Fibroblast of villous mesenchyme (primary cell): ENCODE measurements at places on chromosomes 7 and 10.
A peak's percentile ranks its signal among the peaks of the same experiment; 100 is the strongest.

DNA sequence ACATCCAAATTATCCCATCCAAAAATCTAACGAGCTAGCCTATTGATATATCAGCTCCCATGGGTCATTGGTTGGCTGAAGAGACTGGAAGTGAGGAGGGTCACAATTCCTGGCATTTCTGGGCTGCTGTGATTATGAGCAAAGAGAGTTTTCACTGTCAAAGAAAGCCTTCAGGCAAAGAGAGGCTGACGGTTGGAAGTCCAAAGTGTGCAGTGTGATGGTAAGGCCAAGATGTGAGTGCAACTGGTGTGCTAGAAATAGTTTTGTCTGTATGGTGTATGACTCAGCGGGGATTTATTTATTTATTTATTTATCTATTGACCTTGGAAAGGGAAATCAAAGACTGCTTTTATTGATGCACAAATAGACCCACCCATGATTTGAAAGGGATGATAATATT is 75.0 kb downstream of the AASS start:
- DNase-seq, result no peak

GRCh38 chr7:209906-210305 is 17.5 kb downstream of the FAM20C start:
- peak; percentile 30 for DNase-seq

DNA sequence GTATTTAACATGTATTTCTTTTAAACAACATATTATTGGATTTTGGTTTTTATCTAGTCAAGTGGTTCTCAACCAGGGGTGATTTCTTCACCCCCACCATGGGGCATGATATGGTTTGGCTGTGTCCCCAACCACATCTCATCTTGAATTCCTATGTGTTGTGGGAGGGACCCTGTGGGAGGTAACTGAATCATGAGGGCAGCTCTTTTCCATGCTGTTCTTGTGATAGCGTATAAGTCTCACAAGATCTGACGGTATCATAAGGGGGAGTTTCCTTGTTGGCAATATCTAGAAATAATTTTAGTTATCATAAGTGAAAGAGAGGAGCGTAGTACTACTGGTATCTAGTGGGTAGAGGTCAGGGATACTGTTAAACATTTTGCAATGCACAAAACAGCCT is 37.6 kb downstream of the TMEM168 start:
- DNase-seq, result no peak

GRCh38 chr7:71706597-71706975 is 574.6 kb downstream of the GALNT17 start:
- DNase-seq, result no peak

- DNase-seq, result no peak
These were observed 42.0 kb upstream of the JAZF1 start for GRCh38 chr7:28222636-28223035.

GRCh38 chr7:33070277-33070676 is 7.7 kb upstream of the NT5C3A start:
- DNase-seq, result no peak

GRCh38 chr7:130275826-130276297 is 9.2 kb downstream of the CPA2 start:
- DNase-seq, result peak; percentile 95

- peak; percentile 95 for DNase-seq
These were observed 306.2 kb downstream of the BICC1 start for GRCh38 chr10:58818900-58819299.

DNA sequence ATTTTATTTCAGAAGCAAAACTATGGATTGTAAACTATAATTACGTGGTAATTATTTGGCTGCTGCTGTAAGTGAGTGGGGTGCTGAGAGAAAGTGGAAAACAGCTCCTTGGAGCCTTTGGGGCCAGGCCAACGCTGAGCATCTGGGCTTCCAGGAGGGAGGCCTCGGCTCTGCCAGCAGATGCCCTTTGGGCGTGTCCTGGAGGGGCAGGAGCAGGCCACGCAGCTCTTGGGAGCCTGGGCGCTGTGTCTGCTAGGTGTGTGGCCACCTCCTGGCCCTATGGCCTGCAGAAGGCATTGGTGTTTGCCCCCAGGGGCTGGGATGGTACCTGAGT is 423.3 kb downstream of the GLRX3 start:
- DNase-seq, result no peak

GRCh38 chr7:36748017-36748487 is 23.8 kb upstream of the AOAH start:
- no peak for DNase-seq

DNA sequence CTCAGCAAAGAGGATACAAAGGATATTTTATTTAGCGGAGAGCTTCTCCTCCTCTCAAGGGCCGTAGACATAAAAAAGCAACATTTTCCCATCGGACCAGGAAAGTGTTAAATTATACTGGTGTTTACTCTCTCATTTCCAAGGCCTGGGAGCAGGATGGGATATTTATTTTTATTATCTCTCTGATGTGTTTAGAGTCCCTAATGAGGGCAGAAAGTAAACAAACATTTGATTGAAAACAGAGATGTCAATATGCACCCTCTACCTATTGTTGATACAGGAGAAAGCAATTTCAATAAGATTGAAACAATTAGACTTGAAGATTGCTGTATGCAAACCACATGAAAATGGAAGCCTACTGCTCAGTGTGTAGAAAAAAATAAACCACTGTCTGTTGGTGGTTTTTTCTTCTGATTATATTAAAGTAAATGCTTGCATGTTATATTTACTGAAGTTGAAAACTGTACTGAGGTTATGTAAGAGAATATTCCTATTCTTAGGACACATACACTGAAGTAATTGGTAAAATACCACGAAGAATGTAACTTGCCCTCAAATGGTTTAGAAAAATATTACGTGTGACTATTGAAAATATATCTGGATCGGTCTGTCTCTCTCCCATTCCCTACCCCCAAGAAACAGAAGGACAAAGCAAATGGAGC is 59.3 kb downstream of the ATXN7L1 start:
- DNase-seq, result no peak

- no peak for DNase-seq
These were observed 6.4 kb upstream of the MKRN1 start for GRCh38 chr7:140485500-140486265.

DNA sequence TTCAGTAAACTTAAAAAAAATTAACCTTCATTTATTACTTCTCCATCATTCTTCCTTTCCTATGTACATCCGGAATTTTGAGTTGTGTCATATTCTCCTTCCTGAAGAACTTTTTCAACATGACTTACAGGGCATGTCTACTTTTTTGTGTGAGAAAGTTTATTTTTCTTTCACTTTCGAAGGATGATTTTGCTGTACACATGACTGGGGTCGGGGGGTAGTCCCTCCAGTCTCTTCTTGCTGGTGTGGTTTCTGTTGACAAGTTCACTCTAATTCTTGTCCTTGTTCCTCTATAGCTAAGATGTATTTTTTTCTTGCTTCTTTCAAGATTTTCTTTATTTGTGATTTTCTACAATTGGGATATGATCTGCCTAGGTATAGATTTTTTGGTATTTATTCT is 55.8 kb downstream of the INPP5A start:
- DNase-seq, result peak; percentile 41

DNA sequence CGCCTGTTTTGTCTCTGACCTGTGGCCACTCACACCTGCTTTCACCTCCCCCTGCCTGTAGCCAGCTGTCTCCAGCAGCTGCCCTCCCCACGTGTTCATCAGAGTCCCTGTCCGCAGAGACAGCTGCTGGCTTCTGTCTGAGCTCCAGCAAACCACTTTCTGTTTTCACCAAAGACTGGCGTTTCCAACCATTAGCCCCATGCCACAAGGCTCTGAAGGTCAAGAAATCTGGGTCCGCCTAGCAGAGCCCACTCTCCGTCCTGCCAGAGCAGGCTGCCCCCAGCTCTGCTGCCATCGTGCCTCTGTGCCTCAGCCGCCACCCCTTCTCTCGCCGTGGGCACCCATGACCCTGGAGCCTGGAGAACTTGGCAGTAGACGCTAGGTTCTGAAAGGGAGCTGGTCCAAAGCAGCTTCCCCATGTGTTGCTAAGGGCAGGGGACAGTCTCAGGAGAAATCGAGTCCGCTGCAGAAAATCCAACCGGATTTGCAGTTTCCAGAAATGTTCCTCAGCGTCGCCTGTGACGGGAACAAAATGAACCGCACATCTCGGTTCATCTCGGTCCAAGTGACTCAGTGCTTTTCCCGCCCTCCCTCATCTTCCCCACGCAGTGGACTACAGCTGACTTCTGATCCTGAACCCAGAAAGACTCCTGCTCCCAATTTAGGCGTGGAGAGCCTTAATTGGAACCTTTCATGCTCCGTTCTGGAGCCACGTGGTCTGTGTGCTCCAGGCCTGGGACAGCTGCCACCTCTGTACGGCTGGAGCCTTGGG is 28.0 kb downstream of the TMEM120A start:
- DNase-seq, result peak; percentile 76

DNA sequence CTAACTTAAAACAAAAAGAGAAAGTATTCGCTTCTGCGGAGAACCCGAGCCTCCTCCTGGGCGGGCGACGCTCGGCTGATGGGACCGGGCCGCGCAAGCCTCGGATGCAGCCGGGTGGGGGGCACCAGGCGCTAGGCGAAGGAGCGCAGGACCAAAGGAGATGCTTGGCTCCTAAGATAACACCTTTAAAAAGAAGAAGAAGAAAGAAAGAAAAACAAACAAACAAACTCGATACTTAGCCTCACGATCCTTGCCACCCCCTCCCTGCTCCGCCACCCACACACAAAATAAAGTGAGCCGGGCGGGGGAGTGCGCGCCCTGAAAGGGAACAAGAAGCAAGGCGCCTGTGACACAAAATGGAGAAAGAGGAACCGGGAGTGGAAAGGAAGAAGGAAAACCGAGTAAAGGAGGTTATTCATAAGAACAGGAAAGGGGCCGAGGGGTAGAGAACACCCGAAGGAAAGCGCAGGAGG is 34.0 kb upstream of the EBLN1 start:
- DNase-seq, result peak; percentile 60

- DNase-seq, result no peak
These were observed 891.1 kb downstream of the NXPH1 start for GRCh38 chr7:9324513-9324912.

DNA sequence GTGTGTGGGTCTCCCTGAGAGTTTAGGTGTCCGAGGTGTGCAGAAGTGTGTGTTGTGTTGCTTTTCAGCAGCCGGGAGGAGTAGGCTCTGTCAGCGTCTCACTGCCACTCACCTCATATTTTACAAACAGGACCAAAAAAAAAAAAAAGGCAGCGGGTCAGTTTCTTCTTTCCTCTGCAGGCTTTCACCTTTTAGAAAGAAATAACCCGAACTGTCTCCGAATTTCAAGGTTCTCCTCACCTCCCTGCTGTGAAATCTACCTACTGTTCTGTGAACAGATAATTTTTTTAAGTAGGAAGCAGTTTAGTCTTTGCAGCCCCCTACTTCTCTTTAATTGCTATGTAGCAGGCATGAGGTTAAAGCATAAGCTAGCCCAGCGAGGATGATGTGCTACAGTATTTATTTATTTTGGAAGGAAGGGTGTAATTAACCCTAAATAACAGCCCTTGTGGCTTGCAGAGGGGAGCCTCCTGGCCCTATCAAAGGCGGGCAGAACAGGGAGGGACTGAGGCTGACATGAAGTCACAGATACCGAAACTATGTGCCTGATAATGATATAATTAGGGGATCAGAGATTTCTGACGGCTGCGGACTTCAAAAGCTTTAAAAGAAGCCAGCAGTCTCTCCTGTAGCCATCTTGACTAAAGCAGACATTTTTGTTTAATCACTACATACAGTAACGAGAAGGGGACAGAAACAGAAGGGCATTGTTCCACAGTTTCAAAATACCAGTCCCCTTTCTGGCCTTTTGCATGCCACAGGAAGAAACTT is 1.6 kb downstream of the BAMBI start:
- peak; percentile 41 for DNase-seq

GRCh38 chr7:6226194-6226799 is 46.1 kb downstream of the CYTH3 start:
- peak; percentile 94 for DNase-seq

- no peak for DNase-seq
These were observed 20.0 kb downstream of the TRPV5 start for GRCh38 chr7:142913566-142913965.

DNA sequence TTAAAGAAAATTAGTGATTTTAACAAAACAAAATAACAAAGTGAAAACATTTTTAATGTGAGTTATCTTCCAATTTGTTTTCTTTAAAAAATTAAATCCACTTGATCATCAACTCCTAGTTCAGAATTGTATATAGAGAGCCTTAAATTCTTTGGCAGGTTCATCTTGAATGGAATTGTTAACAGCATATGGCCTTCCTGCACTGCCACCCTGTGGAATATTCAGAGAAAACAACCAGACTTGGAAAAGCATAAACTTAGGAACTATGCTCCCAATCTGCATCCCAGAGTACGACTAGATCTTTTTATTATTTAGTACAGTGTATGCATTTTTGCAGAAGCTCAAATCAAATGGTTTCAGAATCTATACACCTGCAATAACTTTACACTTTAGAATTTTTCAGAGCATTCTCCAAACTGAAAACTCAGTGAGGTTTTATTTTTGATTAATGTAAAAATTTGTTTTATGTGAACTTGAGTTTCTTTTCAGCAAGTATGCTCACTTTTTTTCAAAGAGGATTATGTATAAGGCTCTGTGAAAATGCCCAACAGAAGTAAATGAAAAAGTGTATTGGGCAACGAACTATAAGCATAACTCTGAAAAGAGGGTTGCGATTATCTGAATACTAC is 44.9 kb upstream of the ANK3 start:
- peak; percentile 73 for DNase-seq

- DNase-seq, result peak; percentile 96
These were observed 29.3 kb upstream of the CCL24 start for GRCh38 chr7:75842836-75843446.

- DNase-seq, result no peak
These were observed 77.0 kb downstream of the SLC25A13 start for GRCh38 chr7:96244992-96245292.

DNA sequence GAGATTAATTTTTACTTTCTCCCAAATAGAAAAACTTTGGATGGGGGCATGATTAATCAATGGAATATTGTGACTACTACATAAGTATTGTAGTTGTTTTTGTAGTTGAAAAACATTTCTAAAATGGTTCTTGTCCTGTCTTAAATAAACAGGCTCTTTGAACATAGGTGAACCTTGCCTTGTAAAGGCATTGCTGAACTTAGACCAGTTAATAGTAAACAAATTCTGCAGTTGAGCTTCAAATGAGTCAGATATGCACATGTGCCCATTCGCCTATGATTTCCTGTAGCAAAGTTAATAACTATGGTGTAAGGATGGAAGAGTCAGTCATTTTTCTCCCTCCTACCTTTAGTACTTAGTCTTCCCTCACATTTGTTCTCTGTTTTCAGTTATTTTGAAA is 22.6 kb downstream of the CUTC start:
- DNase-seq, result peak; percentile 18

DNA sequence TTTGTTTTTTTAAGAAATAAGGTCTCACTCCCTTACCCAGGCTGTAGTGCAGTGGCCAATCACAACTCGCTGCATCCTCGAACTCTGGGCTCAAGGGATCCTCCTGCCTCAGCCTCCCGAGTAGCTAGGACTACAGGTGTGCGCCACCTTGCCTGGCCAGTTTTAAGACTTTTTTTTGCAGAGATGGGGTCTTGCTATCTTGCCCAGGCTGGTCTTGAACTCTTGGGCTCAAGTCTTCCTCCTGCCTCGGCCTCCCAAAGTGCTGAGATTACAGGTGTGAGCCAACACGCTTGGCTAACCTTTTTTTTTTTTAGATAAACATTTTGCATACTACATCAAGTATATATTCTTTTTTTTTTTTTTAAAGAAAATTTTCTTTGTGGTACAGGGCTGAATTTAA is 18.2 kb downstream of the SEC23IP start:
- no peak for DNase-seq
